ENCODE measurements at places on chromosomes 11 and 22.

DNA sequence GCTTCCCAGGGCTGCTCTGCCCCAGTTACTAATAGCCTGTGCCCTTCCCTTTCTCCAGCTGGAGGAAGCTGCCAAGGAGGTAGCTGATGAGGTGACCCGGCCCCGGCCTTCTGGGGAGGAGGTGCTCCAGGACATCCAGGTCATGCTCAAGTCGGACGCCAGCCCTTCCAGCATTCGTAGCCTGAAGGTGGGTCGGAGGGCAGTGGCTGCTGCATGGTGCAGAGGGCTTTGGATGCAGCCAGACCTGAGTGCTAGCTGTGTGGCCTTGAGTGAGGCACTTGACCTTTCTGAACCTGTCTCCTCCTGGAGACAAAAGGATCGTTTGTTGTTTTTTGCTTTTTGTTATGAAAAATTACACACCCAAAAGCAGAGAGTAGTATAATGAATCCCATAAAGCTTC lies 3.4 kb downstream of the MCM5 start:
- DNase-seq = no peak

- no peak for DNase-seq
Measured at GRCh38 chr11:26412955-26413354, 81.0 kb downstream of the ANO3 start.

DNA sequence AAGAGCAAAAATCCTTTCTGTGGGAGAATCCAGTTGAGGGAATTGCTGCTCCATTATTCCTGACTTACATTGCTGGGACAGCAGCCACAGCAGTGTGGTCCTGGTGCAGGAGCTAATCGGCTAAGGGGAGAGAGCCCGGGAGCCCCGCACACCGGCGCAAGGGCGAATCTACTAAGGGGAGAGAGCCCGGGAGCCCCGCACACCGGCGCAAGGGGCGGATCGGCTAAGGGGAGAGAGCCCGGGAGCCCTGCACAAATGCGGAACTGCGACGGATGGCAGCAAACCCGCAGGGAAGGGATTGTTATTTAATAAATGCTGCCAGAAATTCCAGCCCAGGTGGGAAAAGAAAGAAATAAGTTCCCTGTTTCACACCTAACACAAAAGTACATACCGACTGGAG lies 43.5 kb downstream of the TPCN2 start:
- DNase-seq = no peak

- peak; percentile 79 for DNase-seq
Measured at GRCh38 chr11:115051938-115052590, 373.7 kb downstream of the NXPE2 start.

DNA sequence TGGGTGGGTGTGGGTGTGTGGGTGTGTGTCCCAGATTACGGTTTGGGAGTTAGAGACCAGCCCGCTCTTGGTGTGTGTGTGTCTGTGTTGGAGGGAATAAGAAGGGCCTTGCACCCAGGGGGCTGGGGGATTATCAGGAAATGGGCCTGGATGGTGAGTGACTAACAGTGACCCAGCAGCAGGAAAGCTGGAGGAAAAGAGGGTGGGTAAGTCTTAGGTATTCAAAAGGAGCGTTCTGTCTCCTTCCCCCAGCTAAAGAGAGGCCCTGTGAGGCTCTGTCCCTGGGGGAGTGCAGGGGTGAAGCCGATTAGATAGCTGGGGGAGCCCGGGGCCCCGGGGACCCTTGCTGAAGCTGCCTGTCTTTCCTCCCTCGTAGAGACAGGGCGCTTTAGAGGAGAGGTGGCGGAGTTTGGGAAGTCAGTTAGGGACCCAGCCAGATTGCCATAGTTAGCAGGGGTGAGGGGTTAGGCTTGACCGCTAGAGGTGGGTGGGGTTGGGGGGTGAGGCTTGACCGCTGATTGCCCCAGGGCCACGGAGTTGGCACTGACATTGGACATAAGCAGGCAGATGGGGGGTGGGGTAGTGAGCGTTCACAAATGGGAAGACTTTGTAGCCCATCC lies 1.5 kb downstream of the OAF start:
- DNase-seq = no peak

GRCh38 chr11:19979519-19979845 lies 180.8 kb downstream of the DBX1 start:
- DNase-seq = no peak

DNA sequence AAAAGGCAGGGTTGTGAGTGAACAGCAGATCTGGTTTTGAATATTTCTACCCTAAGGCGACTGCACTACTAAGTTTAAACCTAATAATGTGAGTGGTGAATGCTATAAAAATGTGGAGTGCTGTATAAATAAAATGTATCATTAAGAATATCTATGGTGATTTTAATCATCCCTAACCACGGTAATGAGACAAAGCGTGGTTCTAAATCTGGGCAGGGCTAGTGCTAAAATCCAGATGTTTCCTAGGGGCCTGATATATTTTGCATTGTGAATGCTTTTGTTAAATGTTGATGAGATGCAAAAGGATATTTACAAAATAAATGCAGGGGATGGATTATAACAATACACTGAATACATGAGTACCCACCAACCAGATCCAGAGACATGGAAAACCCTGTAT lies 58.1 kb downstream of the TSPAN18 start:
- DNase-seq = no peak

GRCh38 chr11:79121351-79121750 lies 319.5 kb downstream of the TENM4 start:
- peak; percentile 12 for DNase-seq

DNA sequence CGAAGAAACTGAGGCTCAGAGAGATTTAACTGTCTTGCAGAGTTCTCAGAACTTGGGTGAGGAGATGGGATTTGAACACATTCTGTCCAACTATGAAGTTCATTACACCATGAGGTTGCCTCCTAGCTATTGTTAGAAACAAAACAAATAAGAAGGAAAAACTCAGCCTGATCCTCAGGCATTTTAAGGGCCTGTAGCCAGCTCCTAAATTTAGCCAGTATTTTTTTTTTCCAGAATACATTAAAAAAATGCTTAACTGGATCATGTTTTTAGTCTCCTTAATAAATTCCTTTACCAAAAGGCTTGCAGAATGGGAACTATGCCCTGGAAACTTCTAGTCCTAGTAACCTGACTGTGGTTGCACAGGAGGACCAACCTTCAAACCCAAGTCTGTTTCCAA lies 212.0 kb downstream of the CSNK2A3 start:
- DNase-seq = no peak

GRCh38 chr11:125429174-125429707 lies 66.8 kb downstream of the FEZ1 start:
- peak; percentile 80 for DNase-seq

- DNase-seq = no peak
Measured at GRCh38 chr11:44007481-44008087, 40.2 kb upstream of the ACCSL start.

GRCh38 chr11:133957900-133958299 lies 1.1 kb upstream of the IGSF9B start:
- peak; percentile 31 for DNase-seq

DNA sequence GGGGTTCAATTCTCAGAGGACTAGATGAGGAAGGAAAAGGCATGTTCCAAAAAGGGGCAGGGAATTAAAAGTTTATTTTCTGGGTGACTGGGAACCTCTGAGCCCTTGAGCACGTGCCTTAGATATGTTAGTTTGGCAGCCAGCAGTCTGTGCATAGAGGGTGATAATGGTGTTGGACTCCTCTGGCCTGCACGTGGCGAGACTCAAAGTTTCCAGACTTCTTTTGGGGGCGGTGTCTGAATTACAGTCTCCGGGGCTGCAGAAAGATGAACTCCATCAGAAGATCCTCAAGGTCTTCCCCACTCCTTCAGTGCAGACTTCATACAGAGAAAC lies 861 bp upstream of the ZNRF3 start:
- no peak for DNase-seq

DNA sequence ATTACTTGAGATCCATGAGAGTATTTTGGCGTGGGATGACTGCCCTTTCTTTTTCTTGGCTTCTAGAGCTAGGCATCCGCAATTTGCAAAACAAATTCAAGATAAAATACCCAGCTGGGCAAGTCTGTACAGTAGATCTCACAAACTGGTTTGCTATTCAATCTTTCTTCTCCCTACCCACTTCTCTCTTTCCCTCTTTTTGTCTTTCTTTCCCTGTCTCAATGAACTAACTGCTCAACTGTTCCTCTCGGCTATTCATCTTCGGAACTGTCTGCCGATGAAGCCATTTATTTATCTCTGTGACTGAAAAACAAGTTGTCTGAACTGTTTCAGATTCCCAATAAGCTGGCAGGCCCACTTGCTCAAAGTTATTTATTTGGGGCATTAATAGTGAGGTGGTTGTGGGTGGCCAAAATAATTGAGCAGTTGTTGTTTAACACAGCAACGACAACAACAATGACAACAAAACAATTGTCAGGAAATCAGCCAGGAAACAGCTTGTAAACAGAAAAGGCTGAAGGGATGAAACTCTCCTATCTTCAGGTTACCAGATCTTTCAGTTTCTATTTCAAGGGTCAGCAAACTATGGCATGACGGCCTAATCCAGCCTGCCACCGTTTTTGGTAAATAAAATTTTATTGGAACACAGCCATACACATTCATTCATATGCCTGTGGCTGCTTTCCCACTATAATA lies 76.0 kb upstream of the MTMR2 start:
- DNase-seq = no peak

DNA sequence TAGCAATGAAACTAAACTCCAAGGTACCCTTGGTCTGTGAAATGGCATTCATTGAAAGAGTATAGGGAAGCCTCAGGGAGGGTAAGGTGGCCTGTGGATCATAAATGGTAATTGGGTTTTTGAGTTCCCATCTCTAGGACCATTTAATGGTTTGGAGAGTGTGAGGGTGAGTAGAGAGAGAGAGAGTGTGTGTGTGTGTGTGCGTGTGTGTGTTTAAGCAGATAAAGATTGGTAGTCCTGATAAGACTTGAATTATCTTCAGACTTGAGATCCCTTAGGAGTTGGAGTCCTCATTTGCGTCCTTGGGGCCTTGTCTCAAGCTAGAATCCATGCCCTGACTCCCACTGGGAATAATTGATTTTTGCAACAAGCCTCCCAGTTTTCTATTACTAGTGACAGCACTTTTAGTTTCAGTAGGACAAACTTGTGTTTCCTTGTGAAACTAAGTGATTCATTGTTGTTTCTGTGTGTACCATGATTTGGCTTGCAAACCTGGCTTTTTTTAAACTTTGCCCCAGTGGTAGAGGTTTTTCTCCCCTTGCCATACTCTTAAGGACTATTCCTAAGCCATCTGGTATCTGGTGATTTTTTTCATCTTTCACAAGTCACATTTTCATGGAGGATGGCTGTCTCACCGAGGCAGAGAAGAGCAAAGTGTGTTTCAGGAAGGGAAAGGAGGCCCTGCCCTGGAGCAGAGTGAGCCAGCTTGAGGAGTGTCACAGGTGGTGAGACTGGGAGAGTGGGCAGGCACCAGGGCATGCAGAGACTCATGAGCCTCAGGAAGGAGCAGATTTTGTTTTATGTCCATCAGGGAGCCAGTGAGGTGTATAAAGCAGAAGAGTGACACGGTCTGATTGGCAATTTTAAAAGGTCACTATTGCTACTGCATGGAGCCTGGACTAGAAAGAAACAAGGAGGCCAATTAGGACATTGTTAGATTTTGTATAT lies 26.7 kb downstream of the ALKBH3 start:
- peak; percentile 67 for DNase-seq

DNA sequence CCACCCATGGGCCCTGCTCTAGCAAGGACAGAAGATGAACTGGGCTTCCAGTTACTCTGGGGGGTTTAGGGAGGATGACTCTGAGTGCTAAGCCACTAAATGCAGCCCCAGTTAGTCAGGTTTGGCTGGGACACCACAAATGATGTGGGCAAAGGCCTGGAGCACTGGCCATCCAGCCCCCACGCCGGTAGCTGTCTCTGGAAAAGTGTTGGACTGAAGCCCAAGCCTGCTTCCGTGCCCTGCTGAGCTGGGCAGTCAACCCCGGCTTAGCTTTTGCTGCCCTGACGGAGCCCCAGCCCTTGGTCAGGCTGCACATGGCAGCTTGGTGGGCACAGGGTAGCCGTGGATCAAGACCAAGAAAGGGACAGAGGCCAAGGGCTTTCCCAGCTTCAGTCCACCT lies 5.7 kb upstream of the GSTP1 start:
- no peak for DNase-seq

Measured in G401 (cell line).